ENCODE measurements at places on chromosomes 13 and 19.

- DNase-seq = no peak
Observed at GRCh38 chr13:30751183-30751933, 16.0 kb downstream of the ALOX5AP start.

GRCh38 chr13:43629691-43630480 is 156.9 kb downstream of the ENOX1 start:
- no peak for DNase-seq

GRCh38 chr19:35702223-35703012 is 1.9 kb upstream of the ZBTB32 start:
- peak; percentile 79 for DNase-seq

DNA sequence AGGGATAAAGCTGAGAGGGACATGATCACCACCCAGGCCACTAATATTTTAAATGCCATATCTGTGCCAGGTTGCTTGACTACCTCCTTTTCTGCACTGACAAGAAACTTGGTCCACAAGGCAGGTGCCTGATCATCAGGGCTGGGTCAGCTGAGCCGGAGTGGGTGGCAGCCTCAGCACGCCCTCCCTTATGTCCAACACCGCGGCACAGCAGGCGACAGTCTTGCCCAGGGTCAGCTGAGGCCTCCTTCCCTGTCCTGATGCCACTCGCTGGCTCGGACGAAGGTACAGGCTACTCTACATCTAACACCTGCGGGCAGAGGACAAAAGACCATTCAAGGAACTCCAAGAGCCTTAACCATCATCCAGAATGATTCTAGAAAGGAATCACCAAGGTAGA is 16.9 kb downstream of the ZC3H4 start:
- DNase-seq = peak; percentile 11

- DNase-seq = peak; percentile 15
Observed at GRCh38 chr19:33394006-33394722, 20.7 kb downstream of the CEBPG start.

DNA sequence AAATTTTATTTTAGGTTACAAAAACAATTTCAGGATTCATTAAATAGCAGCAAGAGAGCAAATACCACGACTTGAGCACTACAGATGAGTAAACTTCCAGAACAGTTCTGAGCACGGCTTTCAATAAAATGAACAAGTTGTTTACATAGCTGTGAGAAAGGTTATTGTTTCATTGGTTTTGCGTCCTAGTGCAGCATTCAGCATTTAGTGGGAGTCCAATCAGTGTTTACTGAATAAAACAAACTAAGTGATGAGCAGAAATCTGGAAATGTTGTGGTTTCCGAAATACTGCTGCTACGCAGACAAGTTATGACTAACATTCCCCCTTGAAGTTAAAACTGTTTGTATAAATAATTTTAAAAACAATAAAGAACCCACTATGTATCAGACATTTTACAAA is 251.5 kb upstream of the STARD13 start:
- no peak for DNase-seq

- DNase-seq = peak; percentile 56
Observed at GRCh38 chr13:33284916-33285315, 639 bp downstream of the STARD13 start.

- no peak for DNase-seq
Observed at GRCh38 chr13:74629985-74630384, 495.8 kb upstream of the KLF12 start.

DNA sequence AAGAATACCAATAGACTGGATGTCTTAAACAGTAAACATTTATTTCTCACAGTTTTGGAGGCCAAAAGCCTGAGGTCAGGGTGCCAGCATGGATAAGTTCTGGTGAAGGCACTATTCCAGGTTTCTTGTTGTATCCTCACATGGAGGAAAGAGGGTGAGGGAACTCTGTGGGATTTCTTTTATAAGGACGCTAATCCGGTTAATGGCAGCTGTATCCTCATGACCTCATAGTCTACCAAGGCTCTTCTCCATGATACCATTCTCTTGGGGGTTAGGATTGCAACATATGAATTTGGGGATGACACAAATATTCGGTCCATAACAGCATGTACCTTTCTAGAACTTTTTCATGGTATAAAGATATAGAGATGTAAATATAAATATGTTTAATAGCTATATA is 412.0 kb downstream of the LMO7 start:
- no peak for DNase-seq

GRCh38 chr13:110339263-110339662 is 32.2 kb downstream of the COL4A2 start:
- DNase-seq = no peak

DNA sequence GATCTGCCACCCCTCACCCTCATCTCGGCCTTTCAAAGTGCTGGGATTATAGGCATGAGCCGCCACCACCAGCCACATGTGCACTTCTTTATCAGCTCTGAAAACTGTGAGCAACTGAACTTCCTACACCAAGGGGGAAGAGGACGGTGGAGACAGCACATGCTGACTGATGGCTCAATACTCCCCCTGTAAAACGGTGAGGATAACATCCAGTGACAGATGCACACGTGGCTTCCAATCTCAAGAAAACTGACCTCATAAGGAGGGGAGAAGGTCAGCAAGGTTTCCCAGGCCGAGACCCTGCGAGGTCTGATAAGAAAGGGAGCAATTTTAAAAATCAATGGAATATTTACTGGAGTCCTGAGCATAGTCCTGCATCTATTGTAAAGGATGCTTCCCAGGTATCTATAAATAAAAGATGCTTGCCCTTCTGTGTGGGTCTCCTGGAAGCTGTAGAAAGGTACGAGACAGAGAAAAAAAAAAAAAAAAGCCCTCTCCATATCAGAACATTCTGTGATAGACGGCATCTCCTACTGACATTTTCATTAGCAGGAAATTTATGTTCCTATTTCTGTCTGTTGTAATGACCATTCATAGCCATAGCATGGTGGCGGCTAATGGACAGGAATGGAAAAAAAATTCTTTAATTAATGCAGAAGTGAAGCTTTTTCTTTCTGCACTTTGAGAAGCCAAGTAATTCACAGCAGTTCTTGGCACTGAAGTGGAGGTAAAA is 385.1 kb downstream of the ZNF536 start:
- no peak for DNase-seq

GRCh38 chr13:21530656-21531055 is 71.6 kb upstream of the ZDHHC20 start:
- DNase-seq = no peak

GRCh38 chr19:43474986-43475705 is 9.7 kb upstream of the LYPD3 start:
- DNase-seq = peak; percentile 18

GRCh38 chr13:111361046-111361872 is 40.8 kb downstream of the TEX29 start:
- no peak for DNase-seq

DNA sequence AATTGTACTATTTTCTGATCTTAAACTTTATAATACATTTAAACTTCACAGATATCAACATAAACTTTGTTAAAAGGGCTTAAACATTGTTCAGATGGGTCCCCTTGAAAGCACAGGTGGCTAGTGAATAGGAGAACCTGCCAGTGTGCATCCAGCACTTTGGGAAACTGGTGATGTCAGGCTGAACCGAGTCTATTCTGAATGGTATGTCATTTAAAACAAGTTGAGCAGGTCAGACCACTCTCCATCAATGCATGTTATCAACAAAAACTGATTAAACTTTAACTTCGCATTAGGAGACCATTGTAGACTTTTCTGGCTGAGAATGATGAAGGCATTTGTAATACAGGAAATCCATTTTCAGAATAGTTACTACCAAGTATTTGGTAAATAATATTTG is 50.1 kb upstream of the FREM2 start:
- no peak for DNase-seq

- no peak for DNase-seq
Observed at GRCh38 chr19:44371815-44372480, 15.5 kb upstream of the ZNF112 start.

GRCh38 chr19:13207846-13208671 is 57.8 kb downstream of the IER2 start:
- no peak for DNase-seq

- no peak for DNase-seq
Observed at GRCh38 chr13:110415669-110416068, 108.6 kb downstream of the COL4A2 start.

- DNase-seq = peak; percentile 38
Observed at GRCh38 chr19:49442771-49443365, 1.5 kb upstream of the SLC17A7 start.

DNA sequence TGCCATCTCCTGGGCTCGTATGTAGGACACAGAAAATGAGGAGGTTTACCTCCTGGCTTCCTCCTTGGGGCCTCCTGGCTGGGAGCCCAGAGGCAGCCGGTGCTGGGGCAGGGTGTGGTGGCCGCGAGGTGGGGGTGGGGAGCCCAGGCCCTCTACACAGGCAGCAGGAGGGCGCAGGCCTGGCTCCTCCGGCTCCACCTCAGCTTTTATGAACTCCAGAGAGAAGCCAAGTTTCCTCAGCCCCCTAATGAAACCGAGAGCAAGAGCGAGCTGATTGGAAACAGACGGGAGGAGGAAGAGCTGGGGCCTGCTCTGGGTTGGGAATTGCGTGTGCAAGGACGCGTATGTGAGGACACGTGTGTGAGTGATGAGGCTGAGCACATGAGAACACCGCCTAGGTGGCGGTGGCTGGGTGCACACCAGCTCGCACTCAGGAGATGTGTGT is 23.1 kb downstream of the LYL1 start:
- no peak for DNase-seq

DNA sequence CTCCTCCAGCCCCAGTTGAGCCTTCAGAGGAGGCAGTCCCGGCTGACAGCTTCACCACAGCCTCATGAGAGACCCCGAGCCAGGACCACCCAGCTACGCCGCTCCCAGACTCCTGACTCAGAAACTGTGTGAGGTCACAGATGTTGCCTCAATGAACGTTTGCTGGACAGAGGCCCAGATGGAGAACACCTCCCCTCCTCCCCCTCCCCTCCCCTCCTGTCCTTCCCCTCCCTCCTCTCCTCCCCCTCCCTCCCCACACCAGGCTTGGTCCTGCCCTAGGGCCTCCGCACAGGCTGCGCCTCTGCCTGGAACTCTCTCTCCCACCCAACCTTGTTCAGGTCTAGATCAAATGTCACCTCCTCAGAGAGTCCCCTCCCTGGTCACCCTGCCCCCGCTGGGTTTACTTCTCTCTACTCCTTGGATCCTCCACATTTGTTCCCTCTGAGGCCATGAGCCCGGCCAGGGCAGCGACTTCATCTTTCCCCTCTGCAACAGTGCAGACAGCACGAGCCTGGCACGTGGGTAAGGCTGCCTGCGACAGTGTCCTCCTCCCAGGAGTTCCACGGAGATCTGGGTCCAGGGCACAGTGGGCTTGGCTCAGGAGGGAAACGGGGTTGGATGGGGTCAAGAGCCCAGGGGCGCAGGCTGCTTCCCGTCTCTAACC is 17.4 kb downstream of the PIP5K1C start:
- DNase-seq = no peak

DNA sequence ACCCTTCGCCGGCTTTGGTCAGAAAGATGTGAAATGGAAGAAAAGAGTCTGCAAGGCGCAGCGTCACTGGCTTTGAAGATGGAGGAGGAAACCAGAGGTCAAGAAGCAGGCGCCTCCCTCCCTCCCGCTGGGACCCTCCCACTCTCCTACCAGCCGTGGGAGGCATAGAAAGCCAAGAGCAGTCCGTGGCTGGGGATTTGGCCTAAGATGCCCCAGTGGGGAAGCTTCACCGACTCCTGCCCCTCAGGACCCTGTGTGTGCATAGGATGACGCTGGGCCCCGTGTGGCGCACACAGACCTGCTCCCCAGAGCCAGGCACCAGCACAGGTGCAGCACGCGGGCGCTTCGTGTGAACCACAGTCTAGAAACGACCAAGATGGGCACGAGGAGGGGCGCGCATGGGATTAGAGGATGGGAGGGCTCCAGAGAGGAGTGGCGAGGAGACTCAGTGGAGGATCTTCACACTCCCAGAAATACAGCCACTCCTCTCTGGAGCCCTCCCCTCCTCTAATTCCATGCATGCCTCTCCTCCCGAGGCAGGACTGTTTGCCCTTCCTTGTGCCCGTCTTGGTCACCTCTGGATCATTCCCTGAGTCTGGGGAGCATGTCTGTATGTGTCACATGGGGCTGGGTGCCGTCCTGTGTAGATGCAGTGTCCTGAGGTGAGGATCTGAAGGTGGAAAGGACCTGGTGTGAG is 194.3 kb downstream of the TEX29 start:
- DNase-seq = no peak

DNA sequence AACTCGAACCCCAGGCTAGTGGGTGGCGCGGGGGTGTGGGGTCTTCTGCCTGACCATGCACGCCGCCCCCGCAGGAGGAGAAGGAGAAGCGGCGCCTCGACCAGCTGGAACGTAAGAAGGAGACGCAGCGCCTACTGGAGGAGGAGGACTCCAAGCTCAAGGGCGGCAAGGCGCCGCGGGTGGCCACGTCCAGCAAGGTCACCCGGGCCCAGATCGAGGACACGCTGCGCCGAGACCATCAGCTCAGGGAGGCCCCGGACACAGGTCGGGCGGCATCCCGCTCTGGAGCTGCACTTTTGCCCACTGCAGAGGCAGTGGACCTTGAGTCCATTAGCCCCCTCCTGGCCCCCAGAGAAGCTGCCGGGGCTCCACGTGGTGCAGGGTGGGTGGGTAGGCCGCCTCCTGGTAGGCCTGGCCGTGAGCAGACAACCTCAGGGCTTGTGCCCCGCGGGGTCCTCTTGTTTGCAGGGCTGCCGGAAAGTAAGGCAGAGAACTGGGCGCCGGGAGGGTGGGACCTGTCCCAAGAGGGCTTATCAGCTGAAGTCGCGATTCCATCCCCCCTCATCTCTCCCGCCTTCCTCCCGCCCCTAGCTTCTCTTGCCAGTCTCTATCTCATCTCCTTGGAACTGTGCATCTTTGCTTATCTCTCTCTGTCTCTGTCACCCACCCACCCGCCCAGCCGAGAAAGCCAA is 9.9 kb downstream of the CCDC124 start:
- DNase-seq = no peak

DNA sequence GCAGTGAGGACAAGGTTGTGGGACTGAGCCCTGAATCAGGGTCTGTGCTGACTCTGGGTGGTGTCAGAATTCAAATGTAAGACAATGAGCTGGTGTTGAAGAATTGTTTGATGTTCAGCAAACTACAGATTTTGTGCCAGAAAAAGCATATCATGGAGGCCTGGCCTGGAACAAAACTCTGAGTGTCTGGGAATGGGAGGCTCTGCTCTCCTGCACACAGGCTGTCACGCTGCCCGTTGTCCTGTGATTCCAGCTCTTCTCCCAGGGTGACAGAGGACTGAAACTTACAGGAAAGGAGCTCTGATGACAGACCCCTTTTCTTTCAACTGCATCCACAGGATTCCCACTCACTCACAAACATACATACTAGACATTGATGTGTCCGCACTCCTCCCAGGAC is 120.1 kb downstream of the ZNF486 start:
- peak; percentile 5 for DNase-seq

GRCh38 chr19:45450012-45450333 is 17.8 kb upstream of the FOSB start:
- DNase-seq = no peak

- no peak for DNase-seq
Observed at GRCh38 chr13:20219577-20219976, 12.5 kb downstream of the GJB6 start.

- no peak for DNase-seq
Observed at GRCh38 chr13:53079691-53080090, 51.1 kb downstream of the OLFM4 start.

- DNase-seq = no peak
Observed at GRCh38 chr13:95614641-95615245, 29.8 kb downstream of the DZIP1 start.

- no peak for DNase-seq
Observed at GRCh38 chr13:42574435-42575311, 721 bp downstream of the TNFSF11 start.

Data from C1 segment of cervical spinal cord (tissue), 14 donors.